Prostate gland (tissue), 2 donors: ENCODE measurements at places on chromosomes 4 and X. TPM values are rescaled to one million over a fixed set of nuclear protein-coding genes. Genes with fewer than 3 reads are reported as not detected.
A peak's percentile ranks its signal among the peaks of the same experiment; 100 is the strongest.

DNA sequence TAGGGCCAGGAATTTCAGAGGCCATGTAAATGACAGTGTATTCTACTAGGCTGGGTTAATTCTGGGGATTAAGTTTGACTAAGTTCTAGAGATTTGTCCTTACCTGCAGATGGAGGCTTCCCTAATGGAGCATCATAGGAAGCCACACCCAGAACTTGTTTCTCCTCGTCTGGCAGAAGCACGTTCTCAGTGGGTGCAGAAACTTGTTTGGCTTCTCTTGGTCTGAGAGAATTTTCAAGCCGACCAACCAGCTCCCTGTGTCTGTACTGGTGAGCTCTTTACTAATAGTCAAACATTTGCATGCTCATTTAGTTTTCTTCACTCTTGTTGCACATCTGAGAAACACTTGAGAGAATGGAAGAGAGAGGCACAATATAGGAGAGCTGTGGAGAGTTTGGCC is 907 bp upstream of the ATP10D start:
- DNase-seq = no peak

GRCh38 chr4:86818211-86818610 is 31.0 kb downstream of the SLC10A6 start:
- DNase-seq = no peak

GRCh38 chrX:75746891-75747639 is 38.0 kb downstream of the MAGEE2 start:
- DNase-seq = peak; percentile 8

- no peak for DNase-seq
Measured at GRCh38 chr4:36785973-36786372, 458.6 kb upstream of the NWD2 start.

GRCh38 chrX:38887222-38887621 is 86.0 kb downstream of the MID1IP1 start:
- no peak for DNase-seq

DNA sequence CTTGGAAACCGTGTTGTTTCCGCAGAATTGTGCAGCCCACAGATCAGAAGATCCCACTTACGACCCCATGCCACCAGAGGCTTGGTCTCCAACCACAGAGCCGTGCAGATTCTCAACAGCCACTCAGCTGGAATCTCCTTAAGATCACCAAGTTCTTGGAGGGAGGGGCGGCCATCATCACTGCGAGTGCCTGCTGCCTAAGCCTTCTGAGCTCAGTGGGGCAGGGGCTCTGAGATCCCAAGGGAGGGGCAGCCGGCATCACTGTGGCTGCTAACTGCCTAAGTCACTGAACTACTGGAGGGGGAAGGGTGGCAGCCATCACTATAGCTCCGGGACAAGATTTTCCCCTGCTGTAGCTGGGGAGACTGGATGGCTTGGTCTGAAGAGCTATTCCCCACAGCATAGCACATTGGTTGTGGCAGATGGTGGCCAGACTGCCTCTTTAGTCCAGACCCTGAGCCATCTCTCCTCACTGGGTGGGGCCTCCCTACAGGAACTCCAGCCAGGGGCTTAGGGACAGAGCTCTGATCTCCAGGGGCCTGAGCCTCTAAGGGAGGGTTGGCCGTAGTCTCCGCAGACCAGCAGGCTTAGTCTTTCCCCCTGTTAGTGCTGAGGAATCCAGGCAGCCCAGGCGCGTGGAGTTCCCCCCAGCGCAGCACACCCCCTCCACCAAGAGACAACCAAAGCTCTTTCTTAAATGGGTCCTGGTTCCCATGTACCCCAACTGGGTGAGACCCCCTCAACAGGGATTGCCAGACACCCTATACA is 1483.9 kb downstream of the ADGRL3 start:
- no peak for DNase-seq

- DNase-seq = no peak
Measured at GRCh38 chr4:177214935-177215334, 94.7 kb upstream of the NEIL3 start.

DNA sequence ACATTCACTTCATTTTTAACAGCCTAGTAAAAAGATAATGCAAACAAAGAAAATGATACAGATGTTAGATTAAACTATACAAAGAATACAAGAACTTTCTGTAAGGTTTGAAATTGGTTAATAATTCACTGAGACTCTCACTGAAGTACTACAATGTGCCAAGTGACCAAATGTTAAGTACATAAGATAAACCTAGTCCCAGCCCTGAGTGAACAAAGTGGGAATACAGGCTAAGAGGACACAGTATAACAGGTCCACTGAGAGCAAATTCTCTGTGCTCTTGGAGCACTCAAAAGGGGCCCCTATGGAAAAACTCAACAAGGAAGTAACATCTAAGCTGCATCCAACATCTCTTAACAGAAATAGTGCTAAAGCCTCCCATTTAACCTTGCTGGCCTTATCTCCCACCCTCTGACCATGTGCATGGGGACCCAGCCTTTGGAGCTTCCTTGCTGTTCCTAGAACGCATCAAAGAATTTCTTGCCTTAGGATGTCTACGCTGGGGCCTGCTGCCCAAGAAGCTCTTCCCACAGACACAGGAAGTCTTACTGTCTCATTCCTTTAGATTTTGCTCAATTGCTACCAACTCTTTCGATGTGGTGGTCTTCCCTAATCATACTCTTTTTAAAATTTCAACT is 113.4 kb downstream of the ZAR1 start:
- no peak for DNase-seq

DNA sequence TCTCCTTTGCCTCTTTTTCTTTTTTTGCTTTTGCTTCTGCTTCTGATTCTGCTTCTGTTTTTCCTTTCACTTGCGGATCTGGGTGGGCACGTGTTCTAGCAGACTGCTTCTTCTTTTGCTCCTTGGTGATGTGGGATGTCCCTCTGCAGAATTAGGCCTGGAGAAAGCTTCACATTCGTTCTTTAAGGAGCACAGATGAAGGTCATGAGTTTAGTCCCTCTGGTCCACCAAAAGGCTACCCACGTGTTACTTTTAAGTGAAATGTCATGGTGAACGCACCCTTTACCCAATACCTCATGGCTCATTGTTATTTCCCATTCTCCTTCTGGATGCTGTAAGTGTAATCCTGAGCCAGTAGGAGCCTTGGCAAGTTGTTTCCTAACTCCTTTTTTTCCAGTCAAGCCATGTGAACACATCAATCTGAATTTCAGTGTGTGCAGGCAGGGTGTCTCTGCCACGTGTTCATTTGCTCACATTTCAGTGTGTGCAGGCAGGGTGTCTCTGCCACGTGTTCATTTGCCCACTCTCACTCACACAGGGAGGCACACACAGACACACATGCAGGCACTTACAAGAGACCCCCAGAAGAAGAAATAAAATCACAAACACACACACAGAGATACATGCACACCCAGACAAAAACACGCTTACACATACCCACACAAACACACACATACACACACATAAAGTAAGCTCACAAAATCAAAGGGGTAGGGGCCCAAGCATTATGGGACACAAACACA is 36.9 kb downstream of the NBDY start:
- no peak for DNase-seq

DNA sequence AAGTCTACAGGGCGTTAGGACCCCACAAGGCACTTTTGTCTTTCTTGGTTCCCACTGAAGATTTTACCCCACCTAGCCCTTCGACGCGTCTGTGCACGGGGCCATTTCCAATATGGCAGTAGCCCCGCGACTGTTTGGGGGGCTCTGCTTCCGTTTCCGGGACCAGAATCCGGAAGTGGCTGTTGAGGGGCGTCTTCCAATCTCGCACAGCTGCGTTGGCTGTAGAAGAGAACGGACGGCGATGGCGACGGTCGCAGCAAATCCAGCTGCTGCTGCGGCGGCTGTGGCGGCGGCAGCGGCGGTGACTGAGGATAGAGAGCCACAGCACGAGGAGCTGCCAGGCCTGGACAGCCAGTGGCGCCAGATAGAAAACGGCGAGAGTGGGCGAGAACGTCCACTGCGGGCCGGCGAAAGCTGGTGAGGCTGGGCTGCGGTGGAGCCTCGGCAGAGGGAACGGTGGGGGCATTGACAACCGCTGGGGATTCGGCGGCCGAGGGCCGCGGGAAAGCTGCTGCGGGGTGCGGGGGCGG is at the start of gene USP11:
USP11 (plus strand) TSS at position 207 of the 530 bp plus-strand sequence; CDS start at position 242, 35 bp downstream.
- DNase-seq = no peak

GRCh38 chr4:138450546-138451275 is 208.6 kb upstream of the SLC7A11 start:
- no peak for DNase-seq

- DNase-seq = no peak
Measured at GRCh38 chr4:150235317-150235716, 157.1 kb downstream of the DCLK2 start.

GRCh38 chr4:188146618-188147017 is 7.4 kb downstream of the TRIML1 start:
- DNase-seq = no peak

ERCC6L gene
- total RNA-seq = 0.85 TPM

PPP1R2C gene
- not detected for total RNA-seq

DNAAF6 gene
- not detected for total RNA-seq

TRPC3 gene
- not detected for total RNA-seq

STATH gene
- total RNA-seq = not detected

APELA gene
- total RNA-seq = 13.1 TPM

CCKAR gene
- not detected for total RNA-seq

DCX gene
- not detected for total RNA-seq
